Activated naive CD4-positive, alpha-beta T cell treated with Interleukin-2 at 50 U/mL for 16 hours (primary cell): ENCODE measurements at places on chromosomes 5 and 9.

GRCh38 chr9:90180381-90180780, 462.2 kb downstream of the DIRAS2 start:
- no peak for DNase-seq

DNA sequence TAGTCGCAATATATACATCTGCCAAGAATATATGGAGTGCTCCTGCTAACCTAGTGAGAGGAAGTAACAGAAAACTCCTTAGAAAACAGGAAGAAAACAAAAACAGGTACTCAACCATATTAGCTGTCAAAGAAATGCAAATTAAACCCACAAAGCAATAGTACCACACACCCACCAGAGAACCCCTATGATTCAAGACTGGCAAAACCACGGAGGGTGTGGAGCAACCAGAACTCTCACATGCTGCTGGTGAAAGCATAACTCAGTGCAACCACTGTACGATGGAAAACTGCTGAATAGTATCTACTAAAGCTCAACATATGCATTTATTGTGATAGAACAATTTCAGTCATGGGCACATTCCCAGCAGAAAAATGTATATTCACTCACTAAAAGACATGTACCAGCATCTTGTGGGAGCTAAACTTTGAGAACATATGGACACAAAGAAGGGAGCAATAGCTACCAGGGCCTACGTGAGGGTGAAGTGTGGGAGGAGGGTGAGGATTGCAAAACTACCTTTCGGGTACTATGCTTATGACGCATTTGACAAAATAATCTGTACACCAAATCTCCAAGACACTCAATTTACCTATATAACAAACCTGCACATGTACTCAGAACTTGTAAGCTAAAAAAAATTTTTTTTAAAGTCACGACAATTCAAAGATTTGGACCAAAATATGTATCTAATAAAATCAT, 34.0 kb downstream of the PTPN3 start:
- no peak for DNase-seq

GRCh38 chr9:134933076-134933659, 15.5 kb upstream of the FCN1 start:
- DNase-seq = no peak

DNA sequence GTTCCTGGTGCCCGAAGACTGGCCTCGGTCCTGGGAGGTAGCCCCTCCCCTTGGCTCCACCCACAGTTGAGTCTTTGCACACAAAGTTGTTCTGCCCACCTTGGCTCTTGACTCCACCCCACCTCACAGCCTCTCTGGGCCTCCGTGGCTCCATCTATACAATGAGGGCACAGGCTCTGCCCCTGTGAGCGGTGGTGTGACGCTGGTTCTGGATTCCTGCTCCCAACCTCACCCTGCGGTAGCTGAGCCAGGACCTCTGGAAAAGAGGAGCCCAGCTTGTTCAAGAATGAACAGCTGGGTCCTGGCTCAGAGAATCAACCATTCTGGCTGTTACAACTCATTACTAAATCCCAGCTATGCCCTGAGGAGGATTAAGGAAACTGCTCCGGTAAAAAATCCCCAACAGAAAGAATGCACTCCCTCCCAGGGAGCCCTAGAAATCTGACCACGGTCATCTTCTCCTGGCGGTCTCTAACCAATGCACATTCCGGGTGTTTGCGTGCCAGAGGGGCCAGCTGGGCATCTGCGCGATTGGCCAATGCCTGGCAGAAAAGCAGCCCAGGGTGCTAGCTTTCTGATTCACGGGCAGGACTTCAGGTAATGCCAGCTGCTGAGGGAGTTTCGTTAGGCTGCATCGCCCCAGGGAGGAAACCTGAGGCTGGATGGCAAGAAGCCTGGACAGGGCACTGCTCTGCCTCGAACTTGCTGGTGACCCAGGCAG, 9.9 kb upstream of the GRHPR start:
- no peak for DNase-seq

DNA sequence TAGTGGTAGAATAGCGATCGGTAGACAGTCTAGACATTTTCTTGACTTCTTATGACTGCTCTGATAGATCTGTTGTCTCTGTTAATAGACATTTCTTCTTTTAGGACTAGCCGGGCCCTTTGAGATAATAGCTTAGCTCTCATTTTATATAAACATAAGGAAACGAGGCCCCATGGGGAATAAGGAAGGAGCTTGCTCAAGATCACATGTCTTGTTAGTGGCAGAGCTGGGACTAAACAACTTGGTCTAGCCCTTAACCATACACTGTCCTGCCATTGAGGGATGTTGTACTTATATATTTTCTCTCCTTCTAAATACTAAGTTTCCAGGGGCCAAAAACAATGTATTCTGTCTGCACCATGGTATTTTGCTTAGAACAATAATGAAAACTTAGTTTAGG, 140.0 kb downstream of the GCNT1 start:
- no peak for DNase-seq

DNA sequence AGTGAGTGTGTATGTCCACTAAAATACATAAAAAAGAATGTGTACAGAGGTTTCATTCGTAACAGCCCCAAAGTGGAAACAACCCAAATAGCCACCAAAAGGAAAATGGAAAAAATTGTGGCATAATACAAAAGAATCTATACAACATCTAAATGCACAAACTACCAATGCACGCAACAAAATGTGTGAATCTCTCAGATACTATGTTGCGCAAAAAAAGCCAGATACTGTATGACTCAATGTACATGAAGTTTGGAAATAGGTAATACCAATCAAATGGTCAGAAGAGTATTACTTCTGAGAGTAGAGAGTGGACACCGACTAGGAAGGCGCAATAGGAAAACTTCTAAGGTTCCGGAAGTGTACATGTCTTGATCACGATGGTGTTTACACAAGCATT, 2.4 kb downstream of the XPA start:
- no peak for DNase-seq

DNA sequence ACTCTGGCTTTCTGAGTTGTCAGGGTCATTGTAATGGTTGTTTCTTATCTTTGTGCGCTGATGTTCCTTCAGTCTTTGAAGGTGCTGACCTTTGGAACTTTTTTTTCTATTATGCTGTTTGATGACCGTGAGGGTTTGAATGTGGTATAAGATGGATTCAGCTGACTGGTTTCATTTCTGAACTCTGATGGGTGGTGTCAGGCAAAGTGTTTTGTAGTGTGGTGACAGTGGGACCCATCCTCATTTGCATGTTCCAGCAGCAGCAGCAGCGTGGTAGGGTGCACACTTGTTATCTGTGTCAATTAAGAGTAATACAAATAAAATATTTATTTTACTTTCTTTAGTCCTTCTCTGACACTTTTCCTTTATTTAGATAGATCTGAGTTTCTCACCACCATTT, 227.7 kb upstream of the PRR16 start:
- DNase-seq = no peak

DNA sequence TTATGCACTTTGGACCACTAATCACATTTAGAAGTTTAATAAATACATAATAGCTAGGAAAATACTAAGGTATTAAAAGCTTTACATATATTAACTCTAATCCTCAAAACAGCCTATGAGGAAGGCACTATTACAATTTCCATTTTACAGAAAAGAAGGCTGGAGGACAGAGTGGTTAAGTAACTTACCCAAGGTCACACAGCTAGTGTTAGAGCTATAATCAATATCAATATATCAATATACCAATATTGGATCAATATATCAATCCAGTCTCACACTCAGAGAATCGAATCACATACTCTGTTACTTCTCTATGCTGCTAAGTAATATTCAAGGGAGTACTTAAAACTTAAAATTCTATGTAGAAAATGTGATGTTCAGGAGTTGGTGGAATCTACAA, 45.2 kb downstream of the MEF2C start:
- no peak for DNase-seq

DNA sequence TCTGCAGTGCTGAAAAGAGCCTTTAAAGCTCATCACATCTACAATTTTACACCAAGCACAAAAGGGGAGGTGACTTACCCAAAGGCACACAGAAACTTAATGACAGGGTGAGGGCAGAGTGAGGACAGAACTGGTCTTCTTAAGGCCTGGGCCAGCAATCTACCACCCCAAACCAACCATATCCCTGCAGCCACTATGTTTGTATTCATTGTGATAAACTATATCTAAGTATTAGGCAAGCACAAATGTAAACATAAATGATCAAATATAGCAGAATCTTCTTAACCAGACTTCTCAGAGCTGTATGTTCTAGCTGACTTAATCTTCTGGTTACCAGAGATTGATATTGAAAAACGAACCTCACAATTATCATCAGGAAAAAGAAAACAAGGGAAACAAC, 47.9 kb upstream of the RNF38 start:
- no peak for DNase-seq

DNA sequence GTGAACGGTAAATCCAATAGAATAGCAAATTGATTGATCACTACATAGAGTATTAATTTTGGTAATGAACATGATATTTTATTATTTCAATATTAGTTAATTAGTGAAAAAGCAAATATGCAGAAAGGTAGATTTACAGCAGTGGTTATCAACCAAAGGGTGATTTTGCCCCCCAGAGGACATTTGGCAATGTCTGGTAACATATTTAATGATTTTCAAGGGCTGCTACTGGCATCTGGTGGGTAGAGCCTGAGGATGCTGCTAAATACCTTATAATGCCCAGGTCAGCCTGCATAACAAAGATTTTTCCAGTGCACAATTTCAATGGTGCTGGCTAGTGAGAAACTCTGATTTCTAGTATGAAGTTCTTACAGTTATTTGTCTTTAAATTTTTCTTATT, 1313.7 kb downstream of the PTPRD start:
- no peak for DNase-seq
